ENCODE measurements at places on chromosomes 3 and 15. TPM values are rescaled to one million over a fixed set of nuclear protein-coding genes. Genes with fewer than 3 reads are reported as not detected.

- DNase-seq = no peak
Observed at GRCh38 chr3:40129981-40130380, 179.5 kb upstream of the EIF1B start.

GRCh38 chr15:70376031-70376928, 278.6 kb upstream of the TLE3 start:
- DNase-seq = no peak

DNA sequence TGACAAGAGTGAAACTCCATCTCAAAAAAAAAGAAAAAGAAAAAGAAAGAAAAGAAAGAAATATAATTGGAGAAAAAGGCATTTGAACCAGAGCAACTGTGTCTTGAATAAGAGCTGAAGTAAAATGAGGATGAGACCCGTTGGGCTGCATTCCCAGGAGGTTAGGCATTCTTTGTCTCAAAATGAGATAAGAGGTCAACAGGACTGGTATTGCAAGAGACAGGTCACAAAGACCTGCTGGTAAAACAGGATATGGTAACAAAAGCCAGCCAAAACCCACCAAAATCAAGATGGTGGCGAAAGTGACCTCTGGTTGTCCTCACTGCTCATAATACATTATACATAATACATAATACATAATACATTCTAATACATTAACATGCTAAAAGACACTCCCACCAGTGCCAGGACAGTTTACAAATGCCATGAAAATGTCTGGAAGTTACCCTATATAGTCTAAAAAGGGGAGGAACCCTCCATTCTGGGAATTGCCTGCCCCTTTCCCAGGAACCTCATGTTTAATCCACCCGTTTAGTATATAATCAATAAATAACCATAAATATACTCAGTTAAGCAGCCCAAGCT, 8.6 kb upstream of the TIPIN start:
- no peak for DNase-seq

GRCh38 chr3:136819731-136820679, 1.1 kb downstream of the SLC35G2 start:
- DNase-seq = peak; percentile 70

- DNase-seq = no peak
Observed at GRCh38 chr3:143067201-143067600, 52.4 kb upstream of the CHST2 start.

DNA sequence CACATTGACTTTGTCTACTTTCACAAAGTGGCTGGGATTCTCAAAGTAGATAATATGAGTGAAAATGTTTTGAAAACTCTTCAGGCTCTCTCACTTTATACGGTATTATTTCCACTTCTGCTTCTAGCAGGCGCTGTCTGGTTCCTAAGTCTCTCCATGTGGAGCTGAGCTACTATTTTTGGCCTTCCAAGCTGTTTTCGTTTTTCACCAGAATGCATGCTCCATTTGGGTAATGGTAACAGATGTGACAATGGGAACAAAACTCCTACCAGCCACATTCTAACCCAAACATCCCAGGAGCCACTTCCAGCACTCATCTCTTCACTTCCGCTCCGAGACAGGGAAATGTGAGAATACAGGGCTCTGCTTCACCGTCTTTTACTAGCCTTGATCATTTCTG, 586.7 kb downstream of the NTRK3 start:
- peak; percentile 86 for DNase-seq

DNA sequence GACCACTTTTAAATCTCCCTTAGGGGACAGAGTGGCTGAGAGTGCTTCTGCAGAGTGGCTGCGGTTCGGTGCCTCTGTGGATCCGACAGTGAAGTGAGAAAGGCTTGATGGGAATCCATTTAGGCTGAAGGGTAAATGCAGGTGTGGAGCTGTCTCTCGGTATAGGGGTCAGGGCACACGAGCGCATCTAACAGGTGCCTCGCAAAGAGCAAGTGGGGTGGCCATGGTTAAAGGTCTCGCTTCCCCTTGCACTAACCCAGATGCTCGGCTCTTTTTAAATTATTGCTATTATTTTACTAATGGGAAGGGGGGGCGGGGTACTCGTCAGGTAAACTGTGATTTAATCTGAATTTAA, 598 bp upstream of the GJD2 start:
- DNase-seq = no peak

Gene ALDH1A2
- 0.78 TPM for total RNA-seq

Measured in RPMI7951 (cell line).